Hematopoietic multipotent progenitor cell (in vitro differentiated cells): ENCODE measurements at places on chromosomes 2 and 18. TPM values are rescaled to one million over a fixed set of nuclear protein-coding genes. Genes with fewer than 3 reads are reported as not detected.

The RTKN gene
- 18.6 TPM for total RNA-seq

The IL36G gene
- not detected for total RNA-seq

The GPR75 gene
- 3.5 TPM for total RNA-seq

The PDE1A gene
- 0.27 TPM for total RNA-seq

The CDH20 gene
- 0.27 TPM for total RNA-seq

The CDH2 gene
- 3.5 TPM for total RNA-seq

The CD207 gene
- total RNA-seq: not detected

The DSEL gene
- total RNA-seq: 0.54 TPM

The APCDD1 gene
- 0.27 TPM for total RNA-seq

The SPDYA gene
- 0.27 TPM for total RNA-seq
